ENCODE measurements at places on chromosomes 12 and 14.
A peak's percentile ranks its signal among the peaks of the same experiment; 100 is the strongest.

DNA sequence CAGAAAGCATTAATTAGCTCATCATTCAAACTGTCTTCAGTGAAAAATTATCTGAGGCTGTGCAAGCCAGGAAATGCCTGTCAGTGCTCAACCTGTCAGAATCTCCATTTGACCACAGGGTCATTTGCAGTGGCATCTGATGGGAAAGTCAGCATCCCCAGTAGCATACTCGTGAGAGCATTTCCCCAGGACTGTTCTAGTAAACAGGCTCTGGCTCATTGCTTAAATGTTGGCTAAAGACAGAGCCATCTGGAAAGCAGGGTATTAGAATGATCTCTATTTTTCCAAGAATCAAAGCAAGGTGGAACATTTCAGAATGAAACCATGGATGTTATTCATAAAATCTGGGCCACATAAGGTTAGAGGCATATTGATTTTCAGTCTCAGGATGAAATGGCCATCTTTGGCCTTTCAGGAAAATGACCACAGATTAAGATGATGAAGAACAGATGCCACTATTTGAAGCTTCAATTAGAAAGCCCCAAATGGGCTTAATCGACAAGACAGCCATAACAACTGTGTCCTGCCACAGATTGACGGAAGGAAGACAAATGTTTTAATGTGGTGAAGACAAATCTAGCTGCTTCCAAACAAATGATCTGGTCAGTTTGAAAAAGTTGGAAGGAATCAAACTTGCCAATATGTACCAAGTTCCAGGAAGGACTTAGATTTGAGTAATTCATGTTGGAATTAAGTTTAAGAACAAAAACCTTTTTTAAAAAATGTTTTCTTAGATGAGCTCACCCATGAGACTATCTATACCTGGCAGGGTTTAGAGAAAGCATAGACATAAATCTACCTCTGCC lies 94.0 kb upstream of the FAR2 start:
- no peak for DNase-seq

DNA sequence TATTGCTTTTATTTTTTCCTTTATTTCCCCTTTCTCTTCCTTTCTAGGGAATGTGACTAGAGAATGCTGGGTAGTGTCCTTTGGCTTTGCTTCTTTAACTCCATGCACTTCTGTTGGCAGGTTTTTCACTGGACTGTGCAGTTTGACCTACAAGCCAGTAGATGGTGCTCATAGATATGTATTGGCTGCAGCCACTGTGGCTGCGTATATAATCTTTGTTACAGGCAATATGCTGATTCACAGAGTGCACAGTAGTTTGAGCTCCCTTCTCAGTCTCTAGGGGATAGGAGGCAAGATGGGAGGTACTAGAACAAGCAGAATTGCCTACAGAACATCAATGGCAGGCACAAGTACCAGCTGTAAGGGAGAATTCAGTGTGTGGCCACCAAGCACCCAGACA lies 503.5 kb downstream of the LRFN5 start:
- DNase-seq: peak; percentile 69

DNA sequence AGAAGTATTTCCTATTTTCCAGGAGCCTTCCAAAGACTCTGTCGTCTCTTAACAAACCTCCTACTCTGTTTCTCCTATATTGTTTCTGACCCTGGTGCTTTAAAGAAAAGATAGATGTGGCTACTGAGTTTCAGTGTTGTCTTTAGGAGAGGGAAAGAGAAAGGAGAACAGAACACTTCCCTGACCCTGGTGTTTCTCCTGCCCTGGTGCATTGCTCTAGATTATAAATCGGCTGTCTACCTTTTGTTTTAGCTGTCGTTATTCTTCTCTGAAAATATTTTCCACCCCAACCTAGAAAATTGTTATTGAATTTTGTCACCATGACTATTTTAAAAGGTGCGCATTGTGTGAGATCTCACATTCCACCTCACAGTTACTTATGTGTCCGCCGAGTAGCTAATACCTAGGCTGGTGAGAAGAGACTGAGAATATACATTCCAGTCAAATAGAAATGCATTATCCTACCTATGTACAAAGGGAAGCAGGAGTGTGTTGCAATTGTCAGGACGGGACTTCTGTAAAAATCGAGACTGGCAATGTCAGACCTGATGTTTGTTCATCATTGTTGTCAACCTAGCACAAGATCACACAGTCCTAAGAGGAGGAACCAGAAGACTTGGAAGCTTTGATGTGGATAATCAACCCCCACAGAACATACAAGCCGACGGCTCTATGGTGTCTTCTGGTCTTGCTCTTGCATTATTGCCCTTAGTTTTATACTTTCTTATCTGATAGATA lies 108.7 kb upstream of the SLC38A4 start:
- no peak for DNase-seq

- DNase-seq: no peak
These were observed 5.6 kb downstream of the CD9 start for GRCh38 chr12:6205761-6206160.

- DNase-seq: no peak
These were observed 103.3 kb downstream of the ADCK1 start for GRCh38 chr14:77903221-77903620.

- DNase-seq: no peak
These were observed 27.1 kb downstream of the DIO3 start for GRCh38 chr14:101588286-101588975.

DNA sequence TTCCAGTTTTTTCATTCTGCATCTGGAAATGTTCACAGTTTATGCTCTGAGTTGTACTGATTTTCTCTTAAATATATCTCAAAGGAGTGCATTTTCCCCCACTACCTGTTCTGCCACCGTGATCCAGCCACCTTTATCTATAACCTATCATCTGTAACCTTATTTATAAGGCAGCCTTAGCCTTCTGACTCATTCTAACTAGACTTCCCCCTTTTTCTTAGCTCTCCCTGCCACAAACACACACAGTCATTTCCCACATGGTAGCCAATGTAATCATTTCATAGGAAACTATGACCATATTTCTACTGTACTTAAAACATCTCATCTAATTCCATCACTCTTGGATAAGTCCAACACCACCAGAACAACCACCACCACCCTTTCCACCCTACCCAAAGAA lies 10.8 kb upstream of the GYS2 start:
- DNase-seq: peak; percentile 10

DNA sequence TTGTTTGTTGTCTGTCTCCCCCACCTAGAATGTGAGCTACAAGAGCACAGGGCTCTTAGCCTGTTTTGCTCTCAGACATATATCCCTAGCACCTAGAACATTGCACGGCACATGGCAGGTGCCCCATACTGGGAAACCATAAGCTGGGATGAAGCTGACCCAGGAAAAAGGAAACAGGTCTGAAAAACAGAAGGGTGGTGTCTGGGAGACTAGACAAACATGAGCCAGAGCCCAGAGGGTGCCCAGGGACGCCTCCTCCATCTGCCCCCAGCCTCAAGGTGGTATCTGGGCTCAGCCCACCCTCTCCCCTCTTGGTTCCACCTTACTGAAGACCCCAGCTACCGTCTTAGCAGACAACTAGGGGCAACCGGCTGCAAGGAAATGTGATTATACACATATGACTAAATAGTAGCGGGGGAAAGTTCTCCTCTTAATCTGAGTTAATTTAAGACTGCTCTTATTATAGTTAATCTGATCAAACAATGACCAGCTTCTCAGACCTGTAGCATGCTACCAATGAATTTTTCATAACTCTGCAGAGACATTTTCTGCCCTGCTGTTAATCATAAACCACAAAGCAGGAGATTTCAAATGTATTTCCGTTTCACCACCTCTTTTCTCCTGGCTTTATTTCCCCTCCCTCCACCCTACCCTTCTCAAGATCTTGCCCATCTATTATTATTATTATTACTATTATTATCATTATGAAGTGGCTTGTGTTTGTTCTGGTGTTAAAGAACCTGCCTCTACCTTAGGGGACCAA lies 31.9 kb downstream of the KSR2 start:
- no peak for DNase-seq

- no peak for DNase-seq
These were observed 3.7 kb upstream of the TAS2R19 start for GRCh38 chr12:11026118-11026517.

GRCh38 chr12:120960657-120961056 lies 17.7 kb upstream of the HNF1A start:
- peak; percentile 61 for DNase-seq
